ENCODE measurements at places on chromosomes 1 and 21.

GRCh38 chr1:159854116-159854692, 8.3 kb downstream of the VSIG8 start:
- DNase-seq: no peak

DNA sequence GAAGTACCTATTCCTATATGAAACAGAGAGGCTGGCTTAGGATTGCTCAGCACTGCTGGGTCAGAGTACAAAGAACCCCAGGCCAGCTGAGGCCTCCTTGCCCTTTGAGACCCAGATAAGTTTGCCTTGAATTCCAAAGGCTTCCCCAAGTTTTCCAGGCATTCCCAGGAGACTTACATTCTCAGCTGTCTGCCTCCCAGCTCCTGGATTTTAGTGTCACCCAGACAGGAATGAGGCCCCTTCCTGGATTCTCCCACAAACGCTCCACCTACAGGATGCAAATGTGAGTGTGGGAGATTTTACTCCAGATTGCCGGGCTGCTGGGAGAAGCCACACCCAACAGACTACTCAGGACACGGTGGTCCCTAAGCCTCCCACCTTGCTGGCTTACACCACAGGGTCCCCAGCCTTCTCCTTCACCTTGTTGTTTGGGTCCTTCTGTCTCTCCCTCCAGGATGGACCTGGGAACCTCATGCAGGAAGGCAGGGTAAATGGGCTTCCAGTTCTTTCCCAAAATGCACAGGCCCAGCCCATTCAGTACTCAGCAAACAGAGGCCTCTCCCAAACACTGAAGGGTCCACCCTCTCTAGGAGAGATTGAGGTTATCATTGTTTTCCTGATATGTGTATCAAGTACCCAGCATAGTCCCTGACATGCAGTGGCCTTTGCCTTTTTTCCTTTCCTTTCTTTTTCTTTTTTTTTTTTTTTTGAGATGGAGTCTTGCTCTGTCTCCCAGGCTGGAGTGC, 10.6 kb downstream of the RHBG start:
- no peak for DNase-seq

- DNase-seq: no peak
Measured at GRCh38 chr1:162272419-162272818, 104.2 kb downstream of the SPATA46 start.

DNA sequence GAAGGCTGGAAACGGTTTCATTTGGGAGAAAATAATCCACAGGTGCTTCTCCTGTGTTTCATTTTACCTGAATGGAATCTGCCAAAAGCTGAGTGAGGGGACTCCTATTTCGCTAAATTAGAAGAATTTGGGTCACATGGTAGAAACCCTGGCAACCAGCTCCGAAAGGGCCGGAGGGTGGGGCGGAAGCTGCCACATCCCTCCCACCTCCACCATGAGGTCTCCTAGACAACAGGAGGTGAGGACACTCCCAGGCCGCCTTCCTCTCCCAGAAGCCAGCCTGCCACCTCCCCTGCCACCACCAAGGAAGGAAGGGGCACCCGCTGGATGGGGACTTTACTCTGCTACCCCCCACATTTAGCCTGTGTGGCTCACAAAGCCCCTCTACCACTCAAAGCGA, 199.9 kb upstream of the ZC3H12A start:
- DNase-seq: no peak

- DNase-seq: no peak
Measured at GRCh38 chr1:39205781-39206464, 1.4 kb downstream of the MACF1 start.

- peak; percentile 1 for DNase-seq
Measured at GRCh38 chr1:157992031-157992832, 1.2 kb upstream of the KIRREL1 start.

GRCh38 chr1:205954819-205955404, 11.7 kb upstream of the SLC26A9 start:
- DNase-seq: no peak

GRCh38 chr1:60981357-60981756, 101.0 kb upstream of the NFIA start:
- no peak for DNase-seq

DNA sequence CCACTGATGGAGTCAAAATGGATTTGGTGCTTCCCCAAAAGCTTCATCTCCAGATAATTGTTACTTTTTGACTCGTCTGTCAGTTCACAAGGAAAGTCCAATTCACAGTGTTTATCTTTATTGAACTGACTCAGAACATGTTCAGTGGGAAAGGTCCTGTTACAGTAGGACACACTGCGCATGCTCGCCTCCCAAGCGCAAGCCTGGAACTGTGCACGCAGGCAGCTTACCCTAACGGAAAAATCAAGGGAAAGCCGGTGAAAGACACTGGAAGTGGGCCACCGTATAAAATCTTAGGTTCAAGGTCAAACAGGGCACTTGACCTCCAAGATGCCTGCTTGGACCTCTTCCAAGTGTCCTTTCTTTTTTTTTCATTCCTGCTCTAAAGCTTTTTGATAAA, 174.6 kb downstream of the USP25 start:
- DNase-seq: no peak

DNA sequence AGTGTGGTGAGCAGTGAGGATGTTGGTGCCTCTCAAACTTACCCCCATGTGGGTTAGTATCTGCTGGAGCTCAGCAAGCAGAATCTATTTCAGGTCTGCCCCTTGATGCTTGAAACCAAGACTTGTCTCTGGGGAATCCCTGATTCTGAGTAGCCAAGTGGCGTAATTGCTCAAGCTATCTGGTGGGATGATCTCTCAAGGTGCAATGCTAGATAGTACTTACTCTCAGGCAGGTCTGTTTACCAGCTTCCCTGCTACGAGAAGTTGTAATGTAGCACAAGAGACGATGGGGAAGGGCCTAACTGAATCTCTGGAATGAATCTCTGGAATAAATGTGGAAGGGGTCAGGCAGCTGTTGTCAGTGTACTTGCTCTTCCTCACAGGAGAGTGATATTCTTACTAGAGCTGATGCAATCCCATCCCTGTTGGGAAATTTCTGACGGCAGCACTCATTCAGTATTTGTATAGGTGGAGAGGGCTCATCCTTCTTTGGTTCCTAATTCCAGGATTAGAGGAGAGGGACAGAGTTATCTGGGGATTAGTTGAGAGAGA, 65.4 kb downstream of the MACF1 start:
- no peak for DNase-seq

DNA sequence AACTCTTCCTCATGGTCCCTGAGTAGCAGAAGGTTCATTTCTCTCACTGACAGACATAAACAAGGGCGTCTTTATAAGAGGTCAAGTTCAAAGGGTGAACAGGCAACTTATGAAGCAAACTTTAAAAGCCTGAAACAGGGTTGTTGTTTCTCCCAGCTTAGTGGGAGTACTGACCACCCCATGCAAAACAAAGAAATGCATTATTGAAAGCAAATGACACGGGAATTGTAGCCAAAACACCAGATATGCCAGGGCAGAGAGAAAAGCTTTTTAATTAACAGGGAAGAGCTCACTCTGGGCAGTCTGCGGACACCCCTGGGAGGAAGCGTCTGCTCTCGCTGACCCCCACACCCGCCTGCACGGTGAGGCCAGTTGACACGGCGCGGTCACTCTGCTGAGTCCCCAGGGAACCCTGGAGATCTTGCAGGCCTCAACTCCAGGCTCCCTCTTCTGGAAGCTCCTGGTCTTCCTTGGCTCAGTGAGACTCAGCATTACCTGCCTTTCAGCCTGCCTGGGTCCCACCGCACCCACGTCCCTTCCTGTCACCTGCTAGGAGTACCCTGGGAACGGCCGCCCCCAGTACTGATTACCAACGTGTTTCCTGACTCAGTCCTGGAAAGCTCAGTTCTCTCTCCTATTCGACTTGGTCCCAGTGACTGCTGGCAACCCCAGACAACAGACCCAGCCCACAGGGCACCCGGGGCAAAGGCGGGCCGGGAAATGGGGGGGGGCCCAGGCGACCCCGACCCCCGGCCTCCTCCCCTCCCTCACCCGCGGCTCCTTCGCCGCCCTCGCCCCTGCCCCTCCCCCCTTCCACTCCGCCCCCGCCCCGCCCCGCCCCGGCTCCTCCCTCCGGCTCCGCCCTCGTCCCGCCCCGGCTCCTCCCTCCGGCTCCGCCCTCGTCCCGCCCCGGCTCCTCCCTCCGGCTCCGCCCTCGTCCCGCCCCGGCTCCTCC, 972 bp downstream of the CFAP410 start:
- DNase-seq: peak; percentile 49

DNA sequence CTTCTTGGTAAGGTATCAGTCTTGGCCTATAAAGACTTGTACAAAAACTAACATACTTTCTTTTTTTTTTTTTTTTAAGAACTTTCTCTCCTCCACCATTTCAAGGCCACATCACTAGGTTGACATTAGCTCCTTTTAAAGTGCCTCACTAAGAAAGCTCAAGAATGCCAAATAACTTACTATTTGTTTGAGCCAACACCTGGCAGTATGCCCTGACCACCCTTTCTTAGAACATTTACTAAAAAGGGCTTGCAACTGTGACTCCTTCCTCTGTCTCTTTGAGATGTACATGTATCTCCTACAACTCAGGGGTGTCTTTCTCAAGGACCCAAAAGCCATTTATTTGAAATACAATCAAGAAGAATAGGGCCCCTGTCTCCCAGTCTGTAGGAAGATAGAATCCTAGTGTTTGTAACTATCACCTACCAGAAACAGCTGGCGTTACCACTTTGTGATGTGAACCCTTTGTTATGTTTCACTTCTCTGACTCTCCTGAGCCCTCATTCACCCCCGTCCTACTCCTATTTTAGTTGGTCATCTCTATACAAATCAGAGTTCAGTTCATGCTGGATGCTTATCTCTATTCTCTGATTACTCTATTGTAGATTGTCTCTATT, 12.2 kb upstream of the SAMD13 start:
- DNase-seq: no peak

GRCh38 chr1:3912809-3913685, 13.0 kb upstream of the C1orf174 start:
- DNase-seq: no peak

- no peak for DNase-seq
Measured at GRCh38 chr1:229034342-229034741, 236.6 kb upstream of the RAB4A start.

- DNase-seq: no peak
Measured at GRCh38 chr1:187787736-187788135, 959.0 kb downstream of the PLA2G4A start.

GRCh38 chr1:241077386-241078147, 279.4 kb downstream of the RGS7 start:
- no peak for DNase-seq

GRCh38 chr1:157004806-157005205, 40.7 kb downstream of the ARHGEF11 start:
- no peak for DNase-seq

- DNase-seq: no peak
Measured at GRCh38 chr1:197307551-197307950, 39.5 kb downstream of the CRB1 start.

DNA sequence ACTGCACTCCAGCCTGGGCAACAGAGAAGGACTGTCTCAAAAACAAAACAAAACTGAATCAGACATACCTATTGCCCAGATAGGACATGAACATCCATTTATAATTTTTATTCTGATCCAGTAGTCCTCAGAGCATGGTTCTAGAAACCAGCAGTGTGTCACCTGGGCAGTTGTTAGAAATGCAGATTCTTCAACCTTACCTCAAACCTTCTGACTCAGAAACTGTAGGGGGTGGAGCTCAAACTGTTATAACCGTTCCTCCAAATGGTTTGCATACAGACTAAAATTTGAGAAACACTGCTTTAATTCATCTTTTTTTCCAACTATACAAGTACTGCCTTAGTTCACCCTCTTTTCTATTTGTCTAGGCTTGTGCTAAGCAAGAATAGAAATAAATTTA, 6.0 kb downstream of the NASP start:
- no peak for DNase-seq

DNA sequence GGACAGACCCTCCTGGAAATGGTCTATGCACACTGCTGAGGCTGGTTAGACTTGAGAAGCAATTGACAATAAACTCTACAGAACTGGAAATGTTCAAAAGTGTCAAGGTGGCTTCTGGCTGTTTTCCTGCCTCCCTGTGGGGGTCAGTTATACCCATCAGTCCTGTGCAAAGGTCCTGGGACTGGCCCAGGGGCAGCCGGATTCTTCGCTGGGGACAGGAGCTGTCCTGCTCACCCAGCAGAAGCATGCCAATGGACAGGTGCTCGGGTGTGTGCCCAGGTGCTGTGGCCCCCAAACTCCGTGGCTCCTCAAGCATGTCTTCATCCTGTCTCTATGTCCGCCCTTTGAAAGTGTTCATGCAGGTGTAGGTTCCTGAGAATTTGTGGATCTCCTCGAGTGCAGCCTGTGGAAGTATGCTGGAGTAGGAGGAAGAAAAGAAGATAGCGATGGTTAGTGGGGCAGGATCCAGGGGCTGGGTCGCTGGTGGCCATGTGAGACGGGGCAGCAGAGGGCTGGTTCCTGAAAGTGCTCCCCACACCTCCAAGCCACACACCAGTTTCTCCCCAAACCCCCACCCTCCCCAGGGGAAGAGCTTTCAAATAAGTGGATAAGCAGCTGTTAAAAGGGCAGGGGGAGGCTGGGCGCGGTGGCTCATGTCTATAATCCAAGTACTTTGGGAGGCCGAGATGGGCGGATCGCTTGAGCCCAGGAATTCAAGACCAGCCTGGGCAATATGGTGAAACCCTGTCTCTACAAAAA, 49.8 kb downstream of the DHRS3 start:
- no peak for DNase-seq

GRCh38 chr1:93816970-93817678, 61.9 kb downstream of the DNTTIP2 start:
- no peak for DNase-seq

DNA sequence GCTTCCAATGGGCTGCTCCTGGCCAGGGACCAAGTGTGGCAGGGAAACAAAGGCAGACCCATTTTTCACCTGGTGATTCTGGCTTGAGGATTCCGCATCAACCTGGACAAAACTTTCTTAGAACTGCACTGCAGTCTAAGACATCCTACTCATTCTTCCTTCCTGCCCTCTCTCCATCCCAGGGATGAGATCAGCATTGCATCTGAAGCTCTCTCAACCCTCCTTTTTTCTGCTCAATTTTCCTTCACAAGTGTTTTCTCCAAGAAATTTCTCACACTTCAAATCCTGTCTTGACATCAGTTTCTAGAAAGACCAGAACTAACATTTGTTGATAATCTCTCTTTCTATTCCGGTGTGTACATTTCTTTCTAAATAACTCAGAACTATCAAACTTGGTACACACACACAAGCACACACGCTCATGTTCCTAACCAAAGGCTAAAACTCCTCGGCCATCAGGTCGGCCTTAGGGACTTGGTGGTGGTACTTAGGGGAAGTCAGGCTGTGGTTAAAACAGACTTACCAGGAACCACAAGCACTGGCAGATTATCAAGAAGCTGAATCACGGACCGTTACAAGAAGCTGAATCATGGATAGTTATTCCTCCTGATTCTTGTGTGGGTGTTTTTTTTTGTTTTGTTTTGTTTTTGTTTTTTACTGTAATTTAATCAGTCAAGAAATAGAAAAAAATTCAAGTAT, 21.0 kb upstream of the CXADR start:
- no peak for DNase-seq

Data from effector memory CD4-positive, alpha-beta T cell (primary cell).